ENCODE measurements at places on chromosomes 7 and 10. TPM values are rescaled to one million over a fixed set of nuclear protein-coding genes. Genes with fewer than 3 reads are reported as not detected.

The HOXA10 gene
- total RNA-seq: not detected

DNA sequence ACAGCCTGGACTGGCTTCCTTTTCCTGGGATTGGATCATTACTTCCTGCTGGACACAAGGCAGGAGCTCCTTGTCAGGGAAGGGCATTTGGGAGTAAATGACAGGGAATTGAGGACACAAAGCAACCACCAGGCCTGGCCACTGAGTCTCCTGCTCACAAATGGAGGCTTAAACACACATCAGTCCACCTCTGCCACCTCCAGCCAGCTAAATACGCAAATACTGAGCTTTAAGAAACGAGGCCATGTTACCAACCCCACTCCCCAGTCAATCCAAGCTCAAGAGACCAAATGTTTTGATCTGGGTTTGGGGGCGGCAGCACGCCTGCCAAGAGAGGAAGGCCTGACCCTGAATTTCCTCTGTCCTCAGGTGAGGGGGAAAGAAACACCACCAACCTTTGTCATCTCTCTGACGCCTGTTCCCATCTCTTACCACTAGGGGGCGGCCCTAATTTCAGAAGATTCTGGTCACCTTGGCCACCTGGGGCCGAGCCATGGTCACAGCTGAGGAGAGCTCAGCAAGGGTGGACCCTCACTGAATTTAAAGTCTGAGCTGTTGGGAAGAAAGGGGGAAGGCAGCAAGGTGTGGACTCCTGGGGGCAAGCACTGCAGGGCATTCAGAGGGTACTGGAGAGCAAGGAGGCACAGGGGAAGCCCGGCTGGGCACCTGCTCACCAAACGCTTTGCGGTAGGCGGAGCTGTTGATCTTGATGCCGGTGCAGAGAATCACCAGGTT is 16.5 kb downstream of the AIFM2 start:
- H3K27me3 ChIP-seq: no peaks in the 10 kb centered on the region
- H3K4me3 ChIP-seq: no peak overlapping the region
- no peak for DNase-seq
- H3K4me1 ChIP-seq: no peaks in the 10 kb centered on the region
- peaks cover 46% of the 10 kb centered on the region for H3K36me3 ChIP-seq

DNA sequence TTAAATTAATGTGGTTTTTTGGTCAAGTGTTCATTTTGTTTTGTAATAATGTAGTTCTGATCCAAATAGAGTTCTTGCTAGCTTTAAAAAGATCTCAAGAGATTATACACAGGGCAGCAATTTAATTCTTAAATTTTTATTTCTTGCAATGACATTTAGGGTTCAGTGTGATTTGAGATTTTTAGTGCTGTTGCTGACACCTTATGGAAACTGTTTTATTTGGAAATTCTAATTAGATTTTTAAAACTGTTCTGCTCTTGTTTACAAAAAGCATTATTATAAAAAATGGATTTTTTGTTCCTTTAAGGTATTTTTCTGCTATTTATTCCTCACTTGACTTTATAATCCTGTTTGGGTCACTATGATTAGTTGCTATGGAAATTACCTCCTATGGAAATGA is 72.1 kb downstream of the RTKN2 start:
- peaks cover 7% of the 10 kb centered on the region for H3K4me1 ChIP-seq
- no peaks in the 10 kb centered on the region for H3K27me3 ChIP-seq
- no peak overlapping the region for H3K27ac ChIP-seq

DNA sequence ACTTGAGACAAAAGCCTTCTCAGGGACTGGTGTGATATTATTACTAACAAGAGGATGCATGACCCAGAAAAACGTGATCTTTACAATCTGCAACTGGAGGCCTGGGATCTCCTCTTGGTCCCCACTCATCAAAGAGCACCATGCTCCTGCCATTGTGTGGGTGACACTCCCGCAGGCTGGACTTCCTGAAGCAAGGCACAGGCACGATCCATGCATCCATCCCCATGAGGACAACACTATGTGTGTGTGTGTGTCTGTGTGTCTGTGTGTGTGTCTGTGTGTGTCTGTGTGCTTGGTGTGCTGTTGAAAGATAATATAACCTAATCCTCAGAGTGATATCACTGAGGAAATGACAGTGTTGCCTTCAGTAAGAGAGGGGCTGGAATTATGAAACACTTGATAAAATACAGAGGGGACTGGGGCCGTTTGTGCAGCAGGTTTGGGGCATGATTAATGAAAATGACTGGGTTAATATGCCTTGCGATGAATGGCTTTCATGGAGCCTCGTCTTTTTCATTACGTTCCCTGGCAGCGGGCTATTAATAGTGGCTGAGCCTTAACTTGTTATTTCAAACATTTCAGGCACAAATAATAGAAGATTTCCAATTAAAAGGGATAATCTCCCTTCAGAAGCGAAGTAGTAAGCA is 180.8 kb upstream of the TCERG1L start:
- no peak for DNase-seq
- no peak overlapping the region for H3K4me3 ChIP-seq
- peaks cover 11% of the 10 kb centered on the region for H3K27me3 ChIP-seq
- H3K4me1 ChIP-seq: no peaks in the 10 kb centered on the region
- no peaks in the 10 kb centered on the region for H3K36me3 ChIP-seq

The CHCHD1 gene
- 44.1 TPM for total RNA-seq

DNA sequence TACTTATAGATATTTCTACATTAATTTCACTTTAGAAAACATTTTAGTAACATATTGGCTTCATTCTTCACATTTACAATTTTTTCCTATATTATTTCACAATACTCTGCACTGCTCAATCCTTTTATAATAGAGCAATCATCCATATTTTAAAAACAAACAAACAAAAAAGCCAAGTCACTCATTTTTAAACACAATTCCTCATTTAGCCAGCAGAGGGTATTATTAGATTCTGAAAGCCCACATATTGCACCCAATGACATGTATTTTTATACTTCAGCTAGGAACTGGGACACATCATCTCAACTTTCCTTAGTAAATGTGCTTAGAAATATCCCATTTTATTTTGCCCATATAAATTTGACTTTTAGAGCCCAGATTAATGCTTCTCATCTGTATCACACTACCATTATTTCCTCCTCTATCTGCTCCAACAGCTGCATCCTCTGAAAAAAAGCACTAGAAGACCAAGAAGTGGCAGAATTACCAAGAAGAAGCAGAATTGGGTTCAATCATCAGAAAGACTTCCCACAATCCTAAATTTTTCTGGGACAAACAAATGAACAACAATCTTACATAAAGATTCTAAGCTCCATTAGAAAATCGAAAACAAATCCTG is 29.5 kb downstream of the CTNNA3 start:
- no peaks in the 10 kb centered on the region for H3K36me3 ChIP-seq
- no peaks in the 10 kb centered on the region for H3K4me1 ChIP-seq
- no peak overlapping the region for H3K27ac ChIP-seq
- H3K4me3 ChIP-seq: no peak overlapping the region
- DNase-seq: no peak

The H2BK1 gene
- total RNA-seq: not detected

The HOXA13 gene
- total RNA-seq: 0.35 TPM

DNA sequence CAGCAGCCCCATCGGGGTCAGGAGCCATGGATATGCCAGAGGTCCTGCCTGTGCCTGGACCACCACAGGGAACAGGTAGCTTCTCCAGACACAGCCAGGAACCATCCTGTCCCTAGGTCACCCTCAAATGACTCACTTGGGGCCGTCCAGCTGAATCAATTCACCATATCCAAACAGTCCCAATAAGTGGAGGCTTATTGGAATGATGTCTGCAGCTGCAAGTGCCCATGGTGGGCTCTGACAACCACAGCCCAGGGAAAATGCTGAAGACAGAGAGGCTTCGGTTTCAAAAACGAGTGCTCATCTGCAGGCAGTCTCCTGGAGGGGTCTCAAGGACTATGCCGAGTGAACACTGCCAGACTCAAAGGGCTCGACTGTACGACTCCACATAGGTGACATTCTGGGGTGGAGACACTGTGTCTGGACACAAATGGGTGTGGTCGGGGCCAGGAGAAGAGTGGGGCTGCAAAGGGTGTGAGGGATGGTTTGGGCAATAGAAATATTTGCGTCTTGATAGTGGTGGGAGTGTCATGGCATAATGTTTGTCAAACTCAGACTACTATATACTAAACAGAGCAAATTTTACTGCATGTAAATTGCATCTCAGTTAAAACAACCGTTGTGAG is 204.8 kb downstream of the TNS3 start:
- peaks cover 14% of the 10 kb centered on the region for H3K4me1 ChIP-seq
- no peak overlapping the region for H3K4me3 ChIP-seq
- H3K27ac ChIP-seq: no peak overlapping the region
- H3K27me3 ChIP-seq: no peaks in the 10 kb centered on the region
- H3K36me3 ChIP-seq: peaks cover 60% of the 10 kb centered on the region

DNA sequence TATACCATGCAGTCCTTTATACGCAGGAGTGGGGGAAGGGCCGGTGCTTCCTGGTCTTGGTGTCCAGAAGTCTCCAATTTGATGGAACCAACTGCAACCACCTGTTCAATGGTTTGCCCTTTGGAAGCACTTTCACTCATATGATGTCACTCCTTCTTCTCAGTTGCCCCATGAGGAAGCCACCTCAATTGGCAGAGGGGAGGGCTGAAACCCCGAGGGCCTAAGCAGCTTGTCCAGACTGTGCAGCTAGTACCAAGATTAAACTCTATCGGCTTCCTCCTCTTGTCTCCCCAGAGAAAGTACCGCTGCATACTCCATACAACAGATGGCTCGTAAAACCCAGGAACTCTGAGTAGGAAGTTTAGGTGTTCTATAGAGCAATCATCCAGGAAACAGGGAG is 789.4 kb downstream of the TYW1 start:
- peaks cover 23% of the 10 kb centered on the region for H3K27me3 ChIP-seq
- H3K4me1 ChIP-seq: no peaks in the 10 kb centered on the region
- H3K27ac ChIP-seq: no peak overlapping the region
- DNase-seq: no peak
- H3K36me3 ChIP-seq: no peaks in the 10 kb centered on the region

DNA sequence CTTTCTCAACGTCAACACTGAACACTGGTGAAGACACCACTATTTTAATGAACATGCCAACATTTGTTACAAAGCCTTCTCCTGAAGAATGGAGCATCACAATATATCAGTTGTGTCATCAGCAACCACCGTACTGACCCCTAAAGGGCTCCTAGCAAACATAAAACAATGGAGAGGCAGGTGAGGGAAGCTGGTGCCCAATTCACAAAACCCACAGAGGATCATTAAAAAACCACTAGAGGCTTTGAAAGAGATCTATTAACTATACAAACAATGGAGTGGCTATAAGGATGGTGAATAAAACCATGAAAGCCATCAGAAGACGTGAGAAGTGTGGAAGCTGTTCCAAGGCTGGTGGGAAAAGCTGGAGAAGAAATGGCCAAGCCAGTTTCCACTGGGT is 150.8 kb downstream of the FAM107B start:
- no peaks in the 10 kb centered on the region for H3K27me3 ChIP-seq
- H3K27ac ChIP-seq: no peak overlapping the region
- H3K4me3 ChIP-seq: no peak overlapping the region
- no peaks in the 10 kb centered on the region for H3K36me3 ChIP-seq
- no peaks in the 10 kb centered on the region for H3K4me1 ChIP-seq

DNA sequence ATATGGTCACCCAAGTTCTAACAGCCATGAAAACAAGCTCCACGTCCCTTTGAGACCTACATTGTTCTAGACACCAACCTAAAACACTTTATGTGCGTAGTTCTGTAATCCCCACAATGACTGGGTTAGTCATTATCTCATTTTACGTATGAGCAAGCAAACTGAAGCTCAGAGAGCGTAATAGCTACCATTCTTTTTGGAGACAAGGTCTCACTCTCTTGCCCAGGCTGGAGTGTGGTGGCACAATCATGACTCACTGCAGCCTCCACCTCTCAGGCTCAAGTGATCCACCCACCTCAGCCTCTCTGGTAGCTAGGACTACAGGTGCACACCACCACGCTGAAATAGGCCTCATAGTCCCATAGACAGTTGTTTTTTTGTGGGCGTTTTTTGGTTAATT is 10.5 kb downstream of the DAGLB start:
- no peaks in the 10 kb centered on the region for H3K27me3 ChIP-seq
- no peak overlapping the region for H3K4me3 ChIP-seq
- no peak for DNase-seq
- no peak overlapping the region for H3K27ac ChIP-seq
- H3K36me3 ChIP-seq: peaks cover 25% of the 10 kb centered on the region

DNA sequence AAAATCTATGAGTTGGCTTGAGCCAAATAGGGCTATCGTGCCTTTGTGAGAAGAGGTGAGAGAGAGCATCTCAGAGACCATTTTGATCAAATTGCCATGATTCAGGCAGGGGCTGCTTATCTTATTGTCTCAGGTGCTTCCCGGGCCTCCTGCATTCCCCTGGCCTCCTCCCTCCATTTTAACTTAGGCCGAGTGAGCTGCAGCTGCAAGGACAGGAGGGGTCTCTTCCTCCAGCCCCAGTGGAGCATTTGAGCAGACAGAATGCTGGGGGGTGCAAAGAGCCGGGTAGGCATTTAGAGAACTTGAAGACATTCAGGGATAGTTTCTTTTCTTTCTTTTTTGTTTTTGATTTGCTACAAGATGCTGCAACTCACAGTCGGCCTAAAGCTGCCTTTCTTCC is 59.0 kb downstream of the BUB3 start:
- H3K27ac ChIP-seq: no peak overlapping the region
- H3K4me1 ChIP-seq: no peaks in the 10 kb centered on the region
- H3K4me3 ChIP-seq: no peak overlapping the region
- H3K27me3 ChIP-seq: no peaks in the 10 kb centered on the region

The HABP2 gene
- total RNA-seq: not detected

The ZNF365 gene
- total RNA-seq: 1.8 TPM

The LDB3 gene
- total RNA-seq: 0.73 TPM

The MRC1 gene
- 0.07 TPM for total RNA-seq

GRCh38 chr7:35019801-35020200 is 17.5 kb downstream of the DPY19L1 start:
- no peak for DNase-seq
- H3K27ac ChIP-seq: no peak overlapping the region
- H3K4me1 ChIP-seq: peaks cover 4% of the 10 kb centered on the region
- no peak overlapping the region for H3K4me3 ChIP-seq
- 0 out of 2 replicates have a peak, but pooled peaks cover 5% of the 10 kb centered on the region for H3K36me3 ChIP-seq

DNA sequence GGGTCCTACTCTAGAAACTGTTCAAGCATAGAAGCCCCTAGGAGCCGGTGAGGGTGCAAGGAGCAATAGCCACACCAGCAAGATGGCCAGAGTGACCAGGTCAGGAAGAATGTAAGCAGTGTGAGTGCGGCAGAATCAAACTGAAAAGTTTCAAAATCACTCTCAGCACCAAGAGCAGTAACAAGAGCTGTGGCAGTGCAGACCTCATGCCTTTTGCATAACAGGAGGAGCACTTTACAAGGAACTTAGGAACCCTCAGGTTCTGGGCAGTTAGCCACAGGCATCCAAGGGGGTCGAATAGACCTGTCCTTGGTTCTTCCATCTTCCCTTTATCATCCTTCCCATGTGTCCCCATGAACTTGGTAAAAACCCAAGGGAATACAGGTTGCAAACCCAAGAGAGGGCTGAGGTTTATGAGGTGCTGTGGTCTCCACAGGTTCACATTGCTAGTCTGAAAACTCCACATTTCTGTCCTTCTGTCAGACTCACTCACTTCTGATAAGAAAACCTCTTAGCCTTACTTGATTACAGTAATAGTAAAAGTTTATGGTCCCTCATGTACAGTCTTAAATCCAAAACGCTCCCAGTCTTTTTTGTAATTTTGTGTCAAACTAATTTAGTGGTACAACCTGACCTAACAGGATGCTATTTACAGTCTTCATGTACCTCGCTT is 78.4 kb downstream of the PON1 start:
- no peak overlapping the region for H3K27ac ChIP-seq
- H3K4me3 ChIP-seq: no peak overlapping the region
- H3K4me1 ChIP-seq: no peaks in the 10 kb centered on the region

The SLC26A5 gene
- total RNA-seq: not detected

The DMTF1 gene
- 54.0 TPM for total RNA-seq

All from PC-9 (cell line).